ENCODE measurements at places on chromosomes 6 and 20. TPM values are rescaled to one million over a fixed set of nuclear protein-coding genes. Genes with fewer than 3 reads are reported as not detected.

GRCh38 chr6:20200761-20201630 lies 11.3 kb downstream of the MBOAT1 start:
- DNase-seq: no peak

DNA sequence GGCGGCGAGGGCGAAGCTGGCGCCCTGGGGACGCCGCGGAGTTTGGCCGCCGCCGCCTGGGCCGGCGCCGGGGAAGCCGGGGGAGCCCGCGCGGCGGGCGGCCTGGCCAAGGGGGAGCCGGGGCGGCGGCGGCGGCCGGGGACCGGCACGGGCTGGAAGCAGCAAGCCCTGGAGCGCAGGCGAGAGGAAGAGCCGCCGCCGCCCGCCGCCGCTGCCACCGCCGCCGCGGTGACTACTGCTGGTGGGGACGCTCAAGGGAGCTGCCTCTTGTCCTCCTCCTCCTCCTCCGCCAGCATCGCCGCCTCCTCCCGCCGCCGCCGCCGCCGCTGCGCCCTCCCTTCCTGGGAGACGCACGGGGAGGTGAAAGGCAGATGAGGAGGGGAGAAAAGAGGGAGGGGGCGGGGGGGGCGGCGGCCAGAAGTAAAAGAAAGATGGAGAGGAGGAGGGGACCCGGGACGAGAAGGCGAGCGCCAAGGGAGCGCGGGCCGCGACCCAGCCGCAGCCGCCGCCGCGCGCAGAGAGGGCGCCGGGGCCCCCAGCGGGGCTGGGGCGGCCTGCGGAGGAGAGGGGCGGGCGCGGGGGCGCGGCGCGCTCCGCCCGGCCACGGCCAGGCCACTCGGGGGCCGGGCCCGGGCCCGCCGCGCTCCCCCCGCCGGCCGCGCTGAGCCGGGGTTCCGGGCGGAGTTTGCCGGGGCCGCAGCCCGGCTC lies 846 bp downstream of the PDE10A start:
- DNase-seq: no peak

DNA sequence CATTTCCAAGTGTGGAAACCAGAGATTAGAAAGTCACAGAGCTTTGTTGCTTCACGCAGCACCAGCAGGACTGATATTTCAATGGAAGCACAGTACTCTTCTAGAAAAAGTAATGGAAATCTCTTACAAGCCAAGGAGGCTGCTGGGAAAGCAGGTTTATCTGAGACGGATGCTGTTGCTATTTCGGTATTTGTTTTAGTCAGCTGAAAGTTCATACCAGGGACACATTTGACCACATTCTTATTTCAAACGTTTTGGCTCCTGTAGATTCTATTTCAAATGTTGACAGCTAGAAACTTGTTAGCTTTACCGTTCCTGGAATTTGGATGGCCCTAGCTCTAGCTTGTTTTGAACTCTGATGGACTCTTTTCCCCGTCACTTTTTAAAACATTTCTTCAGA lies 3.7 kb upstream of the TMEM242 start:
- no peak for DNase-seq

DNA sequence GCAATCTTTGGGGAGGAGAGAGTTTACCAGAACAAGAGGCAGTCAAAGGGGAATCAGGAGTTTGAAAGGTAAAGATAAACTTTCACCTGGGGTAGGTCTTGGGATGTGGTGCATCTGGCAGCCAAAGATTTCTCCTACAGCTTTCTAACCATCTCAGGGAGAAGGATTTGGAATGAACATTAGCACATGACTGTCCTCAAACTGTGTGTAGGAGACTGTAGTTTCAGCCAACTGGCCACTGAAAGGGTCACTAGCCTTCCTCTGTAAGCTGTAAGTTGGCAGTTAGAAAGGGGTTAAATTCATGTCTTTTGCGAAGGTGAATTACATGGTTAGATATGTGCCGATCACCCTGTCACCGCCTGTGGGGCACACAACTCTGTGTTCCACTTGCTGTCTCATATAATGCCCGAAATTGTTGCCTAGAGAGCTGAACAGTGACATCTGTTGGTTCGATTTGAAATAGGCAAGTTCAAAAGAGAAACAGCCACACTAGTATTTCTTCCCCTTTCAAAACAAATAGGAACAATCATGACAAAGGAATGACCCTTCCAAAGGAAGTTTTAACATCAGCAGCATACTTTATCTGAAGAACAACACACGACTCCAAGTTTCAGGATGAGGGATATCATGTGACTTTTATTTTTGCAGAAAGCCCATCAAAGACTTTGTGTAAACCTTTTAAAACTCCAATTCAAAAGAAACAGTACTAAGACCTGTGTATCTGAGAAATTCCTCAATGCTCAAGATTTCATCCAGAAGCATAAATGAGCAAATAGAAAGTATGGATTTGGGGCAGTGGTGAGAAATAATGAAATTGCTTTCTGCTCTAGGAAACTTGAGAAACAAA lies 1.1 kb upstream of the OPN5 start:
- DNase-seq: peak; percentile 55

- no peak for DNase-seq
Measured at GRCh38 chr20:22465622-22466446, 118.5 kb downstream of the FOXA2 start.

ITPA gene
- total RNA-seq: 55.5 TPM

PET117 gene
- 13.0 TPM for total RNA-seq

CGA gene
- total RNA-seq: not detected

SNAI1 gene
- total RNA-seq: 4.3 TPM

Measured in B cell (primary cell).